ENCODE measurements at places on chromosomes 16 and 17.

DNA sequence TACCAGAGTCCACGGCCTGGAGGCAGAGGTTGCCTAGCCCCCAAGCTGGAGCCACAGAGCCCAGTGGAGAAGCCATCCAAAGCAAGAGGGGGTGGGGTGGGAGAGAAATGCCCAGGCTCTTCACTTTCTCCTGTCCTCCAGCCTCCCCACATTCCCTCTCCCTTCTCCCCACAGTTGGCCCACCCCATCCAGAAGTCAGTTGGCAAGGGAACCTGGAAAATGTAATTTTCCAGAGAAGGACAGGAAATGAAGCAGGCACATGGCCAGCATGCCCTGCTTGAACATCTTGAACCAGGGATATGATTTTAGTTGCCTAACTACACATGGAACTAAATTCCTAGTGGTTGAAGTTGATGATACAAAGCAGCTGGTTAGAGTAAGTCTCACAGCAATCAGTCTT is 73.3 kb upstream of the IRX6 start:
- H3K27ac ChIP-seq: no peak overlapping the region
- no peaks in the 10 kb centered on the region for H3K36me3 ChIP-seq
- H3K27me3 ChIP-seq: no peaks in the 10 kb centered on the region
- DNase-seq: no peak
- H3K4me1 ChIP-seq: no peaks in the 10 kb centered on the region

DNA sequence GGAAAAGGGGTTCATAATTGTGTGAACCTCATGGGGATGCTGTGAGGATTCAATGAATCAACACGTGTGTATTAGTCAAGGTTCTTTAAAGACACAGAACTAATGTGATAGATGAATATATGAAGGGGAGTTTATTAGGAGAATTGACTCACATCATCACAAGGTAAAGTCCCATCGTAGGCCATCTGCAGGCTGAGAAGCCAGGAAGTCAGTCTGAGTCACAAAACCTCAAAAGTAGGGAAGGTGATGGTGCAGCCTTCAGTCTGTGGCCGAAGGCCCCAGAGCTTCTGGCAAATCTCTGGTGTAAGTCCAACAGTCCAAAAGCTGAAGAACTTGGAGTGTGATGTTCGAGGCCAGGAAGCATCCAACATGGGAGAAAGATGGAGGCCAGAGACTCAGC is 413.4 kb downstream of the CDH13 start:
- no peak overlapping the region for H3K27ac ChIP-seq
- DNase-seq: no peak
- no peak overlapping the region for H3K4me3 ChIP-seq
- no peaks in the 10 kb centered on the region for H3K4me1 ChIP-seq
- no peaks in the 10 kb centered on the region for H3K27me3 ChIP-seq

DNA sequence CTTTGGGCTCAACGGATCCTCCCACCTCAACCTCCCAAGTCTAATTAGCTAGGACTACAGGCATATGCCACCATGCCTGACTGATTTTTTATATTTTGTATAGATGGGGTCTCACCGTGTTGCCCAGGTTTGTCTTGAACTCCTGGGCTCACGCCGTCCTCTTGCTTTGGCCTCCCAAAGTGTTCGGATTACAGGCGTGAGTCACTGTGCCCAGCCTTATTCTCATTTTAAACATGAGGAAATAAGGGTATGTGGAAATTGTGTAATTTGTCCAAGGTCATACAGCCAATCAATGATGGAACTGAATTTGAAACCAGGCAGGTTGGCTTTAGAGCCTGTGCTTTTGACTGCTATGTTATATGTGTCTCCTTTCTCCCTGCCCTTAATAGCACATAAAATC is 27.4 kb upstream of the AQP8 start:
- H3K27ac ChIP-seq: no peak overlapping the region
- H3K4me3 ChIP-seq: no peak overlapping the region
- no peaks in the 10 kb centered on the region for H3K27me3 ChIP-seq
- no peak for DNase-seq
- H3K36me3 ChIP-seq: no peaks in the 10 kb centered on the region

DNA sequence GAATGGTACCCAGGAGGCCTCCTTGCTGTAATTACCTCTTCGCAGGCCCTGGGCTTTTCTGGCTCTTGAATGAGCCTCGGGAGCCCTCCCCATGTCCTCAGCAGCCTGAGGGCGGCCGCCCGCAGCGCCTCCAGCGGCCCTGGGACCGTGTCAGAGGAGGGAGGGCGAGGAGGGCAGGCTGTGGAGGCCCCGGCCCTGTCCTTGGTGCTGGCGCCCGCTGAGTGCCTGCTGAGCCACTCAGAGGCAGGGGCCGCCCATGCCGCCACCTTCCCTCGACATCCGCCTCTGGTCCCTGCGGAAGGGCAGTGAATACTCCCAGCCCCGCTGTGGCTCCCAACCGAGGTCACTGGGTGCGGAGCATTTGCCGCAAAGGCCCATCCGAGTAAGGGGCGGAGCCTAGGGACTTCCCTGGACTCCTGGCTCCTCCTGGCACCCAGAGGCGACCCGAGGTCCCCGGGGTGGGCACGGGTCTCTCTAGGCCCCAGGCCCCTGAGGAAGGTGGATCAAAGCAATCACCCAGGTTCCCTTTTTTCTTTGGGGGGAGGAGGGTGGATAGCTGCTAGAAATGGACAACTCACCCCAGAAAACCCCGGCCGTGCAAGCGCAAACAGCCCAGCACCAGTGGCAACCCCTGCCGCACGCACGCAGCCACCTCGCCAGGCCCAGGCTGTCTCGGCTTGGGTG is 2.8 kb downstream of the RBFOX3 start:
- H3K4me3 ChIP-seq: no peak overlapping the region
- no peaks in the 10 kb centered on the region for H3K36me3 ChIP-seq
- H3K27ac ChIP-seq: no peak overlapping the region
- DNase-seq: no peak
- peaks cover 44% of the 10 kb centered on the region for H3K27me3 ChIP-seq

DNA sequence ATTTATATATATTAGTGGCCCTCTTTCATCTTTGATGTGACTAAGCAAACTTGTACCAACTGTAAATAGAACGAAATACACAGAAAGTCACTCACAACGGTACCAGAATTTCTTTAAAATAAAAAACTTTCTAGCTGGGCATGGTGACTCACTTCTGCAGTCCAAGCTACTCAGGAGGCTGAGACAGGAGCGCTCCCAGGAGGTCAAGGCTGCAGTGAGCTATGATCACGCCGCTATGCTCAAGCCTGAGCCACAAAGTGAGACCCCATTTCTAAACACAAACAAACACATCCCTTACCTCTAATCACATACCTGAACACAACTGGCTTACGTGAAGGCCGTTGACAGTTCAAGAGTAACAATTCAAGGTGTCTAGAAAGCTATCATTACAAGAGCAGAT is 29.7 kb downstream of the STAT5B start:
- no peak overlapping the region for H3K27ac ChIP-seq
- no peak for DNase-seq
- H3K4me3 ChIP-seq: no peak overlapping the region
- H3K36me3 ChIP-seq: no peaks in the 10 kb centered on the region

DNA sequence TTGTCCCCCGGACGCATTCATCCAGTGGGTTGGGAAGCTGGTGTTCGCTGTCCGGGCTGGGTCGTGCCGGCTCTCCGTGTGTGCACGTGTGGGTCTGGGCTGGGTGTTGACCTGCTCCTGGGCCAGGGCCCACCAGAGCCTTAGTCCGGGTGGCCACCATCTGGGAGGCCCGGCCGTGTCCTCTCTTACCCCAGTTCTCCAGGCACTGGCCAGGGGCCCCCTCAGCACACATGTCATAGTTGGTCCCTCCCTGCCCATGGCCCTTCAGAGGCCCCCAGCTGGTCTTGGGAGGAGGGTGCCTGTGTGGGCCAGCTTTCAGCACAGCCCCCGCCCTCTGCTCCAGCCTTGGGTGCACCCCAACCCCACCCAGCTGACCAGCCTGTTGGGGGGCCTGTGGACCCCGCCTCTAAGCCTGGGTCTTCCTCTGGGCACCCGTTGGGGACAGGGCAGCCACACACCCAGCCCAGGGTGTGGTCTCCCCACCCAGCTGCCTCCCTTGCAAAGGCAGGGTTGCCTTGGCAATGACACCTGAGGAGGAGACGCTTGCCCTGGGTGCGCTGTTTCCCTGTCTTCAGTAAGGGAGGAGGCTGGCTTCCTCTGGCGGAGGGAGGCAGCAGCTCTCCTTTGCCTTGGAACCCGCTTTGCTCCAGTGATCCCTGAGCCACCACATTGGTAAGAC is 77.4 kb downstream of the JPH3 start:
- peaks cover 15% of the 10 kb centered on the region for H3K4me1 ChIP-seq
- H3K36me3 ChIP-seq: peaks cover 46% of the 10 kb centered on the region
- no peak overlapping the region for H3K27ac ChIP-seq

- DNase-seq: no peak
- peaks cover 11% of the 10 kb centered on the region for H3K36me3 ChIP-seq
- H3K4me3 ChIP-seq: peak overlapping the region; percentile 54
- H3K27me3 ChIP-seq: peaks cover 9% of the 10 kb centered on the region
- H3K27ac ChIP-seq: no peak overlapping the region
Observed at GRCh38 chr16:50550035-50550434, 1.8 kb downstream of the NKD1 start.

- no peak overlapping the region for H3K27ac ChIP-seq
- H3K4me1 ChIP-seq: peaks cover 4% of the 10 kb centered on the region
- H3K4me3 ChIP-seq: no peak overlapping the region
- H3K27me3 ChIP-seq: no peaks in the 10 kb centered on the region
Observed at GRCh38 chr16:17331071-17331607, 139.6 kb downstream of the XYLT1 start.

GRCh38 chr17:58245428-58246103 is 7.2 kb downstream of the LPO start:
- H3K4me3 ChIP-seq: no peak overlapping the region
- no peak overlapping the region for H3K27ac ChIP-seq
- H3K27me3 ChIP-seq: peaks cover 41% of the 10 kb centered on the region
- no peaks in the 10 kb centered on the region for H3K36me3 ChIP-seq
- H3K4me1 ChIP-seq: peaks cover 13% of the 10 kb centered on the region

DNA sequence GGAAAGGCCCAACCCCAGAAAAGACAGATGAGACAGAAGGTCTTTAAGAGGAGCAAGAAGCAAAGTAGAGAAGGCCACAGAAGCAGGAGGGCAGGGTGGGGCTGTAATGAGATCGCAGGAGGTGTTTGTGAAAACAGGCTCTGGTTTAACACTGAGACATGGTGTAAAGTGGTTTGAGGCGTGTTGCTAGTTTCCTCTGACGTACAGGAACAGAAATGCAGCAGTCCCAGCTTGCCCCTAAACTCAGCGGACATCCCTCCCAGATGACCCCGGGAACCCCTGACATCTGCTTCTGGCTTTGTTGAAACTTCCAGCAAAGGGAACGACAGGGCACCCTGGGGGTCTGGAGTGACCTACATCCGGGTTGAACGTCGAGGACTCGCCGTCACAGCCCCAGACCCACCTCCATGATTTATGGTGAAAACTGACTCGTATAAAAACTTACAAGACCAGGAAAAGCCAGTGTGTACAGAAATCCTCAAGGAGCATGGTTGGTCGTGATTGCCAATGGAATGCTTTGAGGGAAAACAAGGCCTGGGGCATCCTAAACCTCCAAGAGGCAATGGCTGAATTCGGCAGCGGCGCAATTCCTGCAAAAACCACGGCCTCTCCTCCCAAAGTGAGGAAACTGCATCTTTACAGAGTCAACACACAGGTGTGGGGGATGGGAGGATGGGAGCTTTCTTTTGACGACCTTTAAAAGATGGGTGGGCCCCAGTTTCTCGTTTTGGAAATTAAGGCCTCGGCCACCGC is 25.8 kb downstream of the LITAF start:
- no peaks in the 10 kb centered on the region for H3K27me3 ChIP-seq
- peak overlapping the region; percentile 80 for H3K27ac ChIP-seq
- H3K4me3 ChIP-seq: no peak overlapping the region
- DNase-seq: no peak
- H3K4me1 ChIP-seq: peaks cover 50% of the 10 kb centered on the region

- H3K4me3 ChIP-seq: no peak overlapping the region
- H3K4me1 ChIP-seq: no peaks in the 10 kb centered on the region
- no peaks in the 10 kb centered on the region for H3K36me3 ChIP-seq
- DNase-seq: no peak
- H3K27me3 ChIP-seq: no peaks in the 10 kb centered on the region
Observed at GRCh38 chr17:60573236-60574051, 26.5 kb upstream of the PPM1D start.

- H3K36me3 ChIP-seq: peaks cover 11% of the 10 kb centered on the region
- H3K4me3 ChIP-seq: no peak overlapping the region
- DNase-seq: no peak
- no peaks in the 10 kb centered on the region for H3K27me3 ChIP-seq
Observed at GRCh38 chr17:77440560-77440981, 299.8 kb downstream of the SEC14L1 start.

DNA sequence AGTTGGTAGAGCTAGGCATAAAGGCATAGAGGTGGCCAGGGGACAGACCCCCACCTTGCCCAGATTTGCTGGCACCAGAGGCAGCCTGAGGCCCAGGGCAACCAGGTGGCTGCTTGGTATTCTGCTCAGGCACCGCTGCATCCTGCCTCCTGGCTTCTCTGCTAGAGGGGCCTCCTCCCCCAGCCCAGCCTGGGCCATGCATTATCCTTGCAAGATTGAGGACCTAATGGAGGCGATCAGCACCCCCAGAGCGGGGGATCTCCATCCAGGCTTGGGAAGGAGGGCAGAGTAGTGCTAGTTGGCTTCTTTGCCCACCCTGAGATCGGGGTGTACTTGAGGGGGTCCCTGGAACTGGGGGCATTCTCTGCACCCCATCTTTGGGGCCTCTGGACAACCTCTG is 23.8 kb downstream of the CDK5RAP3 start:
- no peak overlapping the region for H3K4me3 ChIP-seq
- no peaks in the 10 kb centered on the region for H3K27me3 ChIP-seq
- H3K36me3 ChIP-seq: no peaks in the 10 kb centered on the region
- DNase-seq: no peak

GRCh38 chr17:67821871-67822367 is 3.4 kb upstream of the BPTF start:
- no peaks in the 10 kb centered on the region for H3K27me3 ChIP-seq
- no peaks in the 10 kb centered on the region for H3K36me3 ChIP-seq
- H3K4me3 ChIP-seq: no peak overlapping the region

DNA sequence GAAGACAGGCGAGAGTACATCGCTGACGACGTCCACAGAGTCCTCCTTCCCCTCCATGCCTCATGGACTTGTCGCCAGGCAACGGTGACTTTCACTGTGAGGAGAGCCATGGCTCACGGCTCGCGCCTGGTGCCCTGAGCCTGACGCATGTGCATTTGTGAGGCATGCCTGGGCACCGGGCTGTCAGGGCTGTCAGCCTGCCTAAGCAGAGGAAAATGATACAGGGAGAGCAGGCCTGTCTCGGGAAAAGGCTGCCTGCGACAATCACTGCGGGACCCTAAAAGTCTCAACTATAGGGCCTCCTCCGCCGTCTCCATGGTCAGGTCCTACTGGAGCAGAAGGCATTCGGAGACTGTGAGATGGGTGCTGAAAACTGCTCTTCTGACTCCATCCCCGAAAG is 135.5 kb upstream of the WSB1 start:
- H3K36me3 ChIP-seq: no peaks in the 10 kb centered on the region
- H3K27ac ChIP-seq: no peak overlapping the region
- H3K4me3 ChIP-seq: no peak overlapping the region
- no peak for DNase-seq
- no peaks in the 10 kb centered on the region for H3K4me1 ChIP-seq

GRCh38 chr17:45223539-45224528 is 2.1 kb downstream of the FMNL1 start:
- peaks cover 47% of the 10 kb centered on the region for H3K4me1 ChIP-seq
- no peak overlapping the region for H3K27ac ChIP-seq
- H3K27me3 ChIP-seq: peaks cover 30% of the 10 kb centered on the region
- no peak overlapping the region for H3K4me3 ChIP-seq
- peaks cover 4% of the 10 kb centered on the region for H3K36me3 ChIP-seq

Data from spinal cord (tissue), 10 donors.